ENCODE measurements at places on chromosomes 7 and 10.
A peak's percentile ranks its signal among the peaks of the same experiment; 100 is the strongest.

DNA sequence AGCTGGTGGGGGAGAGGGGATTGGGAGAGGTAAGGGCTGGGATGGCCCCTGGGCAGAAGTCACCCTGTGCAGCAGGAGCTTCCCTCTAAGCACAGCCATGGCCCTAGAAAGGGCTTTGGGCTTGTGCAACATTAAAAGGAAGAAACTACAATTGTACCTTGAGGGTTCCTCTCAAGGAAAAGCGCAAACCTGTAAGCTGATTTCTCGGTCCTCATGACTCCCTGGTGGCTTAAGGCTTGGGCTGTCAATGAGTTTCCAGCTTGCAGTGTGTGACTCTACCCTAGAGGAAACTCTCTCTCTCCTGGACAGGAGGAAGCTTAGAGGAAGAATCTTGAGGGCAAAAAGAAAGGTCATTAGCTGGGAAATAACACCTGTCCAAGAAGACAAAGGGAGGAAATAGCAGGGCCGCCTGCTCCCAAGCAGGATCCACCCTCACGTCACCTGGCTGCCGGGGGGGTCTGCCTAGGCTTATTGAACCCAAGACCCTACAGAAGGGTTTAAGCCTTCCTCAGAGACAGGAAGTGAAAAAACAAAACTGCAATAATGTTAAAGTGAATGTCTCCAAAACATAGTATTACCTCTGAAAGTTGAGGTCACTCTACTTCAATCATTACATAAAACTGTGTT, 112.5 kb downstream of the WDR11 start:
- DNase-seq = no peak

- DNase-seq = no peak
Observed at GRCh38 chr7:148838905-148839304, 45.2 kb downstream of the EZH2 start.

GRCh38 chr7:147298611-147299043, 1182.0 kb downstream of the CNTNAP2 start:
- no peak for DNase-seq

DNA sequence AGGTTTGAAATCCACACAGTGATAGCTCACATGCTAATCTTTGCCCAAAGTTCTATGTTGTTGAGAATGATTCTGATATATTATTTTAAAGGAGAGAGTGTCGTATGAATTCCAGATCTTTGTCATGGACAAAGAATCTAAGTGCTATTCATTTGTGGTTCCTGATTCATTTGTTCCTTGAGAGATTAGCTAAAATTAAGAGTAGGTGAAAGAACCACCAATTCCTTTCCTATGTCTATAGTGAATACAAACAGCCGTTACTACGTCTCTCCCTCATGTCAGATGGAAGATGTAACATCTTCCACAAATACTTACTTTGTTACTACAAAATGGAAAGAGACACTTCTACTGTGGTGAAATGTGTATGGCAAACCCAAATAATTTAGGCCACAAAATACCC, 3.3 kb upstream of the PLXDC2 start:
- no peak for DNase-seq

GRCh38 chr10:43857206-43857930, 208.7 kb upstream of the ZNF32 start:
- DNase-seq = no peak

GRCh38 chr7:127731431-127732080, 79.6 kb downstream of the SND1 start:
- no peak for DNase-seq

GRCh38 chr10:114498413-114499111, 94.3 kb upstream of the AFAP1L2 start:
- DNase-seq = no peak

- DNase-seq = peak; percentile 18
Observed at GRCh38 chr7:77696643-77697534, 630 bp downstream of the RSBN1L start.

DNA sequence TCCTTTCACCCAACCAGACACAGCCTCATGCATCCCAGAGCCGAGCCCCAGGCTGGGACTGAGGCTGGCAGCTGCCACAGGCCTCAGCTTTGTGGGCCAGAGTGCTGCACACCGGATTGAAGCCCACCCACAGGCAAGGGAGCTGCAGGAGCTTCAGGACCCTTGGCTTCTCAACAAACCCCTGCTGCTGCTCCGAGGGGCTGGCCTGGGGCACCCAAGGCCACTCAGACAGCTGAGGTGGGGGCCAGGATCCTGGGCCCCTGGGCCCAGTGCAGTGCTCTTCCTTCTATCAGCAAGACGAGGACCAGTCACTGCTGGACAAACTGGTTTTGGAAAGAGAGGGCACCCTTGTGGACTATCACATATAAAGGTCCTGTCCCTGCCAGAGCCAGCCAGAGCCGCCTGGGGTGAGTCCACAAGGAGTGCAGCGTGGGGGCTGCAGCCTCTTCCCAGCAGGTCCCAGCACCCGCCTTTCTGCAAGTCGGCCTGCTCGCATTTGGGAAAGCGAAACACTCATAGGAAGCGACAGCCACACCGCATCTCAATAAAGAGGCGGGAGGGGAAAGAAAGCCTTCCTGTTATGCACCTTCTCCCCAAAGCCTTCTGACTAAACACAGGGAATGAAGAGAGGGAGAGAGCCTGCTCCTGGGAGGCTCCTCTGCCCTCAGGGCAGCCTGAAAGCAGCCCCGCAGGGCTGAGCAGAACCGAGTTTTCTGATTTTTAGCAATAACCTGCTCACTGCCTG, 9.5 kb upstream of the TCERG1L start:
- DNase-seq = no peak

GRCh38 chr7:51376420-51377092, 59.9 kb upstream of the COBL start:
- no peak for DNase-seq

GRCh38 chr10:46264336-46264735, 22.5 kb upstream of the ANTXRL start:
- DNase-seq = no peak

- no peak for DNase-seq
Observed at GRCh38 chr10:70669015-70669414, 3.3 kb upstream of the ADAMTS14 start.

- no peak for DNase-seq
Observed at GRCh38 chr7:4416396-4417056, 265.6 kb upstream of the FOXK1 start.

- DNase-seq = no peak
Observed at GRCh38 chr7:3112479-3113134, 68.9 kb upstream of the CARD11 start.

DNA sequence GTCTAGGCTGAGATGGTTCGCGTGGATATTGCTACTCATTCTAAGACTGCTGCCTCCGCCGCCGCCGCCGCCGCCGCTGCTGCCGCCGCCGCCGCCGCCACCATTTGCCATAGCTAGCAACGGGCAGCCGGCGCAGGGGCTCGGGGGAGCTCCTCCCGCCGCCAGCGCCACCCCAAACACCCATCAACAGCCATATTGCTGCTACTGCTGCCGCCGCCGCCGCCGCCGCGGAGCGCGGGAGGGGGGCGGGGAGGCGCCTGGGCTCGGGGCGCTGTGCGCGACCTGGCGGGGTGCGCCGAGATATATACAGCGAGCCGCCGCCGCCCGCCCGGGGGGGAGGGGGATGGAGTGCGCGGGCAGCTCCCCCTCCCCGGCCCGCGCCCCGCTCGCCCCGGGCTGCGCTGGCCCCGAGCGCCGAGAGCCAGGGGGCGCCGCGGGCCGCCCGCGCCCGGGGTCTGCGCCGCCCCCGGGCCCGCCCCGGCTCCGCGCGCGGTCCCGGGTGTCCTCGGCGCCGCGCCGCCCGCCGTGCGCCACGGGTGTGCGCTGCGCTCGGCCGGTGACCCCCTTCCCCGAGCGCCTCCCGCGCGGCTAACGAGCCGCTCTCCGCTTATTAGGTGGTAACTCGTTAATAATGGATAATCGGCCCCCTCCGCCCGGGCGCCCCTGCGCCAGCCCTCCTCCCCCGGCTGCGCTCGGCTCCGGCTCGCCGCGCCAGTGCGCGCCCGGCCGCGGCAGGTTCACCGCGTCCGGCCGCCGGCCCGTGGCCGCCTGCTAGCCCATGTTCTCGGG, at the start of gene KCNMA1:
Gene KCNMA1, minus strand, starts transcription at position 277 of the 789 bp plus-strand sequence.
- no peak for DNase-seq

- DNase-seq = no peak
Observed at GRCh38 chr10:29955329-29955935, 104.0 kb downstream of the JCAD start.

DNA sequence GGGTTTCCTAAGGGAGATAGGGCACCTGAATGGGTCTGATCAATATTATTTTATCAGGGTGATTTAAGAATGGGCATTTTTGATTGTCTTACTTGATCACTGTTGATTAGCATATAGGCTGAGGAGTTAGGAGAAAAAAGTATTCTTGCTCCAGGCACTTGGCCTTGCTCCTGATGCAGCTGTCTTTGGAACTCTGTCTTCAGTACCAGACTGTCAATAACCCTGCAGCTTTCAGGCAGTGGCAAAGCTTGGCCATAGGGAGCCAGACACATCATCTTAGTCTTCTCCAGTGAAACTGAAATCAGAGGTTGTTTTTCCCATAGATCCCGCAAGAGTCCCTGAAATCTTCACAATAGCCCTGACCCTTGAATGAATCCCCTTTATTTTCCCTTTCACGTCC, 47.2 kb downstream of the EXOC4 start:
- no peak for DNase-seq

- no peak for DNase-seq
Observed at GRCh38 chr10:119207713-119208552, 562 bp downstream of the GRK5 start.

DNA sequence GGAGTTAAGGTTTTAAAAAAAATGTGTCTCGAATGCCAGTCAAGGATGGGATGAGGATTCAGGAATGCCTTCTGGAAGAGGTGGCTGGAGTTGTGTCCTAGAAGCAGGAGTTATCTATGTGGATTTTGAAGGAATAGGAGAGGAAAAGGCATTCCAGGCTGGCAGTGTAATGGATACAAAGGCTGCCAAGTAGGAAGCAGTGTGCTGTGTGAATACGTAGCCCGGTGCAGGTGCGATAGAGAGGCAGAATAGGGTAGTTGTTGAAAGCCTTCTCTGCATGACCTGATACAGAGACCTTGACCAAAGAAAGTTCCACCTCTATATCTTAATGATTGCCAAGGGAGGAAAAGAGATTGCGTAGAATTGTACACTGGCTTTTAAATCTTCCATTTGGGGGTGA, 128.1 kb upstream of the ITGB1 start:
- no peak for DNase-seq

GRCh38 chr10:104895541-104895940, 254.5 kb downstream of the SORCS3 start:
- no peak for DNase-seq

- DNase-seq = no peak
Observed at GRCh38 chr10:107546986-107547385, 382.5 kb upstream of the SORCS1 start.

GRCh38 chr10:121683816-121684215, 85.6 kb upstream of the FGFR2 start:
- no peak for DNase-seq

DNA sequence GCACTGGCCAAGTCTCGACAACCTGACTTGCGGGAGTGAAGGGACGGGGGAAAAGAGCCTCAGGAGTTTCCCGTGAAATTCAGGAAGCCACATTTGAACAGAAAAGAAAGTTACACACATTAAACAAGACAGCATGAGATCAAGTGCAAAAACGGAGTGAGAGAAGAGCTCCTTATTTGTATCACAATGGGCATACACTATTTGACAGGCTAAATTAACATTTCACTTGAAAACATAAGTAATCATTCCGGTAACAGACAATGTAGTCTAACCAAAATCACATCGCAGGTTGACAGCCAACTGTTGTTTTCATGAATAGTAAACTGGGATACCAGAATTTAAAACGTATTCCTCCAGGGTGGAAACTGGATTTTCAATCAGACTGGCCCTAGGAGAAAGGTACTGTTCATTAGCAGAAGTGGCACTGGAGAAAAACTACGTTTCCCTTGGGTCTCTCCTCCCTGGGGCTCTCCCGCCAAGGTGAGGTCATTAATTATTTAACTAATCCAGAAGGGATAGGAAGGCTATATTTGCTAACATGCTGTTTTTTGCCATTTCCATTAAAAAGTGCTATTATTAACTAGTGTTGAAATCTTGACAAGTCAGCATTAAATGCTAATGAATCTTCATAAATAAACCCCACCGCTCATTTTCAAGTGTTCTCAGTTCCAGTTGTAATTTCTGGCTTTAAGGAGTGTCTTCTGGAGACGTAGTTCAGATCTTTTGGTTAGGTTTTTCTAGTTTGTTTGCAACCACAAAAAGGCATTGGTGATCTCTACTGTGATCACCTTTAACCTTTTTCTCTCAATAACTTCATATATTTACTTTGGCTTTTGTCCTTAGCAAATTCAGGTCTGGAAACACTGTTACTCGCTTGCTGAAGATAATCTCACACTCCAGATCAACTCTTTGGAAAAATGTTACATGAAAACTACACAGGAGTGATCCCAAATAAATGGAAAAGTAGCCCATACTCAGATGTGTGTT, 25.1 kb downstream of the RHEB start:
- DNase-seq = no peak

GRCh38 chr10:70500812-70501301, 22.3 kb downstream of the PALD1 start:
- no peak for DNase-seq

DNA sequence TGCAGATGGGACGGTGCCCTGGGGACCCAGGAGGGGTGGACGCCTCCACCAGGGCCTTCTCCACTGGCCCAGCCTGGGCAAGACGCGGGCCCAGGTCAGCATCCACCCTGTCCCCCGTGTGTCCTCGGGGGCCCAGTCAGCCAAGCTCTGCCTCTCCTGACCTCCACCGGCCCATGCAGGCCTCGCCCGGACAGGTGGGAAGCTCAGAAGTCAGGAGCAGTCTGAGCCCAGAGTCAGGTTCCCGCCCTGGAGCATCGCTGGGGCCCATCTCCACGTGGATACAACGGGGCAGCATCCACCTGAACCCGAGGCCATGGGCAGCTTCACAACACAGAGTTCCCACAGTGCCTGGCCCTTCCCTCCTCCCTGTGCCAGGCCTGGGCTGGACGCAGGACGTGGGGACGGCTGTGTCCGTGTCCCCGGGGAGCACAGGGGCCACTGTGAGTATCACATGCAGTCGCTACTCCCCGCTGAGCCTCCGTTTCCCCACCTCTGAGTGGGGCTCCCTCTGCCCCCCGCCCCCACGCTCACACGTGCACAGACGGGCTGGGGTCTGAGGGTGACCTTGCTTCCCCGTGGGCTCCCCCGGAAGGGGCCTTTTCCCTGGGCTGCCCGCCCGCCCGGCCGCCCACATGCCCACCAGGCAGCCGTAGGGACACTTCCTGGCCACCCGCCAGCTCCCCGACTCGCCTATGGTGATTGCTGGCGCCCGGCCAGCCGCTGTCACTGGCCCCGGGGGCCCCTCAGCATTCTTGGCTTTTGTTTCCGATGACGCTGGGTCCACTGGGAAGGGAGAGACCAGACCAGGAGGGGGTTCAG, 64.3 kb downstream of the PDGFA start:
- no peak for DNase-seq

GRCh38 chr7:38840736-38841460, 68.1 kb downstream of the VPS41 start:
- no peak for DNase-seq

DNA sequence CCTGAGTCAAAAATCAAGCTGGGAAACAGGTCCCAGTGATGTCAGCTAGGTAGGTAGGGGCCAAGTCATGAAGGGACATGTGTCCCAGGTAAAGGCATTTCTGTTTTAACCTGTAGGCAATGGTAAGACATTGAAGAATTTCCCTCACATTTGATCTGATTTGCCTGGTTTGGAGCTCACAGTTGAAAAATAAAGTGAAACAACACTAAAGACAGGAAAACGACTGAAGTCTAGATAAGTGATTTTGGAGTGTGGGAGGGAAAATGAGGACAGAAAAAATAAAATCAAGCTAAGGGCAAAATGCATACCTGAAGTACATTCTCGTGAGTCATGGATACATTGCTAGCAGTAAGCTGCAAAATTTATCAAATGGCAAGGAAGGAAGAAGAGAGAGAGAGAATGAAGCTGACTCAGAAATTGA, 169.9 kb downstream of the SKIDA1 start:
- no peak for DNase-seq
